MCF 10A (cell line): ENCODE measurements at places on chromosomes 13 and 19. TPM values are rescaled to one million over a fixed set of nuclear protein-coding genes. Genes with fewer than 3 reads are reported as not detected.

Gene CGB1
- not detected in 2 replicates for total RNA-seq

DNA sequence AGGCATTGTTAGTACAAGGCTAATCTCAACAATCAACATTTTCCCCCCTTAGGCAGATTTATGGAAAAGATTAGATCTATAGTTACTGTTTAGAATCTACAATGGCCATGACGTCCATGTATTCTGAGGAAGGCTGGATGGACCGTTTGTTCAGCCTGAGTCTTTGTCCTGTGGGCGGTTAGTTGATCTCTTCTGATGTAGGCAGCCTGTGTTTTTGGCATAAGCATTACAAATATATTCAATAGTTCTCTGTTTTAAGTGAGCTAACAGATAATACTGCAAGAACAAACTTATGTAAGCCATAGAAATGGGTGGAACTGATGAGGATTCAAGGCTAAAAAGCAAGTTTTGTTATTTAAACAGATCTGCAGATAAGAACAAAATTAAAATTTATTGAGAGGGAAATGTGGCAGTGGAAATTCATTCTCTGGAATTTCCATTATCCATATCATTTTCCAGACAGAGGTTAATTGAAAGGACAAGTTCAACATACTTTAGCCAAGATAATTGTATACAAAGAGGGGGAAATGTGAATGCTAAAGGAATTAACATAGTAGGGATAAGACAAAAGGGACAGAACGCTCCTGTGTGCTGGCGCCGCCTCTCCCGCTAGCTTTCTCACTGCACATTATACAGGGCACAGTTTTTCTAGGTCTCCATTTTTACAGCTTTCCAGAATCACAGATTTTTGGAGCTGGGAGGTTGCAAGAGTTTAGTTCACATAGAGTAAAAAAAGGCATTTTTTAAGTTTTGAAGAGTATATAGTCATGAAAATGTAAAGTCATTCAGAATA lies 48.6 kb downstream of the FAM124A start:
- DNase-seq = no peak

DNA sequence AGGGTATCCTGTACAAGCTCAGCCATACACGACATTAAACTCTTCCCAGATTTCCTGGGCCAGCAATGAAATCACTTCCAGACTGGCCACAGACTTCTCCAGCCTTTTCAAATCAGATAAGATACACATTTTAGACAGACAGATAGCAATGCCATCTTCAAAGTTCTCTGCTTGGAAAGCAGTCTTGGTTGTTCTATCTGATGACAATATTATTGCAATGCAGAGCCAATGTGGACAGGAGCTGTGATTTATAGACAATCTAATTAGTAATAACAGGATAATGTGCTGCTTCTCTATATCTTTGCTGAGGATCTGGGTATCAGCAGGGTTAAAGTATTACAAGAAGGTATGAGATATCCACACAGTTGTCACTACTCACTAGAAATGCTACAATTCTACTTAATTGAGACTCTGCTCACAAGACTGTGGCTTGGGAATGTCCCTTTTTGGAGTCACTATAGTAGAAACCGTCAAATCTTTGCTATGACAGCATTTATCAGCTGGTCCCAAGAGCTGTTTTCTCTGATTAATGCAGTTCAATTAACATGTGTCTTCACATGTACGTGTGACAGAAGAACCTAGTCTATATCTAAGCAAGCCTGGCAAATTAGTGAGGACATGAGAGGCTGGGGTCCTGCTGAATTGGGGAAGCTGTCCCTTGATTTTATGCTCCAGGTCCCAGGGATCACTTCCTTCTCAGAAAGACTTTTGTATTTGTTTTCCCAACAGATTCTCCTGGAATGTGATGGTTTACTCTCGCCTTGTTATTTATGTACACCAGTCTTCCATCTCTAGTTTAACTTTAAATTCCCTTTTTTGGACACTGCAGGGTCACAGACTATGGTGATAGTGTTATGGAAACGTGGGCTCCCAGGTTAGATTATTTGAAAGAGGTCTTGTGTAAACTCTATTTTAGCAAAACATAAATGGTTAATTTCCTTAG lies 68.8 kb downstream of the COL4A1 start:
- no peak for DNase-seq

Gene ZNF28
- total RNA-seq = 13.2 and 15.6 TPM in 2 replicates

DNA sequence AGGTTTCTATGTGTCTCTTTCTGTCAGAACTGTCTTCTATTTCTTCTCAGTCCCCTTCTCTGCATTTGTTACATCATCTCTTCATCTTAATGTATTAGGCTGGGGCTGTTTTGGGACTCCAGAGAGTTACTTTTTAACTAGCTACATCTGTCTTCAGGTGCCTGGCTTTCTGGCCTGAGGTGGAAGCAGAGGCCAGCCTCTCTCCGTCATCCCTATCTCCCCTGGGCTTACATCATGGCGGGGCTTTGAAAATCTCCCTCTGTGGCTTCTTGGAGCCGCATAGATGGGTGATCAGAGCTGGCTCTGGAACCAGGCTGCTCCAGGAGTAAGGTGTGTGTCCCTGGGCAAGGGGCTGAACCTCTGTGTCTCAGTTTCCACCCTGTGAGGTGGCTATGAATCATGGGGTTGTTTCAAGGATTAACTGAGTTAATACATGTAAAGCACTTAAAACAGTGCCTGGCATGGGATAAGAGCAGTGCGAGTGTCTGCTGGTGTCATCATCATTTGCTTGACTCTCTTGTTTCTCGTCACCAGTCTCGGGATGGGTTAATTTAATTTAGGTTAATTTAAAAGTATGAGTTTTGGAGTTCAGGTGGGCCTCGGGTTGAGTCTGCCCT lies 2.0 kb downstream of the EPN1 start:
- no peak for DNase-seq

- DNase-seq = no peak
Observed at GRCh38 chr19:31749231-31749630, 400.0 kb upstream of the TSHZ3 start.

Gene PRRG2
- total RNA-seq = 3.9 and 4.7 TPM in 2 replicates

DNA sequence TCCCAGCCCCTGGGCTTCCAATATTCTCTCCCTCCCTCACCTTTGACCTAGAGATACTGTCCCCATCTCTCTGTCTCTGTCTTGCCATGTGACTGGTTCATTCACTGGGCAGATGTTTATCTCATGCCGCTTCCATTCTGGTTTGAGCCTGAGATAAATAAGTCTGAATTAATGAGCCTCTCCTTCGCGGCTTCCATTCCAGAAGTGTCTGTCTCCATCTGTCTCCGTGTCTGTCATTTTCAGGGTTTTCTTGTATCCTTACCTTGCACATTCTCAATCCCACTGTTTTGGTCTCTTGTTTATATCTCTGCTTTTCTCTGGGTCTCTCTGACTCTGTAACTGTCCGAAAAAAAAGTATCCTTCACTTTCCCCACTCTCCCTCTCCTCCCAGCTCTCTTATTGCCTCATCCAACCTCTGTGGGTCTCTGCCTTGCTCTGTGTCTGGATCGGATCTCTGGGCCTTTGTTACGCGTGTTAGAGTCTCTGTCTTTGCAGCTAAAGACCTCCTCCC lies 4.3 kb downstream of the SPHK2 start:
- DNase-seq = no peak

Gene PRR19
- total RNA-seq = 0.30 and 0.64 TPM in 2 replicates

Gene CEACAM8
- not detected in 2 replicates for total RNA-seq

DNA sequence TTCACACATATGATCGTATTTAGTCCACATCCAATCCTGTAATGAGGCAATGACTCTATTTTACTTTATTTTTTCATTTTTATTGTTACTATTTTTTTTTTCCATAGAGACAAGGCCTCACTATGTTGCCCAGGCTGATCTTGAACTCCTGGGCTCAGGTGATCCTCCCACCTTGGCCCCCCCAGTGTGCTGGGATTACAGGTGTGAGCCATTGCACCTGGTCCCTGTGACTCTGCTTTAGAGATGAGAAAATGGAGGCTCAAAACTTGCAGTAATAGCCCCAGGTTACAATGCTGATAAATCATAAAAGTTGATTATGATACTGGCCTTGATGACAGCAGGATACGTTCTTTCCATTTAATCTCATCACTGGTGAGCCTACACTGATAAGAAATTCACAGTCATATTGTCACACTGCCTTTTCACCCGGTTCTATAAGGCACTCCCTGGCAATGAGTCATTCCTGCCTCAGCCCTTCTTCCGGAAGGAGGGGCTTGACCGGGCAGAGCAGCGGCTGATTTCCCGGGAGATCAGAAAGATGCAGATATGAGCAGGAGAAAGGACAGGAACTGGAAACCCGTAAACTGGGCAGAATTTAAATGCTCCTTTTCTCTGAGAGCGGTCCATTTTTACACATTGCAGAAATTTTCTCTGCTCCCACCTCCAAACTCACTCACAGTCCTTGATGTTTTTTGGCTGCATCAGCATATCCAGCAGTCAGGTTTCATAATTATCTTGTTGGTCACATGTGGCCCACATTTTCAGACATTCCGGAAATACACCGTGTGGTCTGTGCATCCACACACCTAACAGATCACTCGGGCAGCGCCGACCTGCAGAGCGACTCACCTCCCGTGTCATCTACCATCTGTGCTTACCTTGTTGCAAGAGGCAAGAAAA lies 616.4 kb downstream of the EFNB2 start:
- DNase-seq = peak; percentile 83

Gene GTPBP3
- total RNA-seq = 24.8 and 27.9 TPM in 2 replicates

DNA sequence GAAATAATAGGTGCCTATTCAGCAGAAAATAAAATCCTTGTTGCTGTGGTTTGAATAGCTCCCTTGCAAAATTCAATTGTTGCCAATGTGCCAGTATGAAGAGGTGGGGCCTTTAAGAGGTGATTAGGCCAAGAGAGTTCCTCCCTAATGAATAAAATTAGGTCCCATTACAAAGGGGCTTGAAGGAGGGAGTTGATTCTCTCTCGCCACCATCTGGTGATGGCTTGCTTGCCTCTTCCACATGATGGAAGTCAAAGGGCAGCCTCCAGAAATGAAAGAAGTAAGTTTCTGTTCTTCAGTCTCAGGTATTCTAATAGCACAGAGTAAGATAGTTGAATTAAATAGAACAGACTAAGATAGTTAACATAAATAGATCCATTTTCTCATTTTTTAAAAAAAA lies 3.0 kb upstream of the EEF1AKMT1 start:
- DNase-seq = no peak

GRCh38 chr19:45863840-45864628 lies at the start of gene FOXA3:
TSS of gene FOXA3 (plus strand) at chr19:45864326. CDS start at chr19:45864457, 131 bp downstream.
- DNase-seq = no peak

Gene ZNF550
- total RNA-seq = 14.3 and 17.6 TPM in 2 replicates

DNA sequence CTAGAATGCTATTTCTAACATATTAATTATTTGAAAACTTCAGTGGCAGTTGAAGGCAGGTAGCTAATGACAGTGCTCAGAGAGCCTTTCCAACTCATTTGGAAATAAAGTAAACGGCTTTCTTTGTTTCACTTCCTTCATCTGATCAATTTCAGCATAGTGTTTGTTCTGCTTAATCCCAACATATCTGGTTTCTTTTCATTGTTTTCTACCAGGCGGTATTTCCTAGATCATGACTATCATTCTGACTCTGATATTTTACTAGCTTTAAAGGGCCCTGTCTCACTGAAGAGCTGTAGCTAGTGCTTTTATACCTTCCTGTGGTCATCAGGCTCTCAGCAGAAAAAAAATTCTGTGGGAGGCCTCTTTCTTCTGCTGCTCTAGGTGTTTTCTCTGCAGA lies 178.6 kb downstream of the RBM26 start:
- no peak for DNase-seq

Gene LILRA1
- not detected in 2 replicates for total RNA-seq

Gene SPINT2
- 277 and 333 TPM in 2 replicates for total RNA-seq

Gene CGB5
- not detected in 2 replicates for total RNA-seq

DNA sequence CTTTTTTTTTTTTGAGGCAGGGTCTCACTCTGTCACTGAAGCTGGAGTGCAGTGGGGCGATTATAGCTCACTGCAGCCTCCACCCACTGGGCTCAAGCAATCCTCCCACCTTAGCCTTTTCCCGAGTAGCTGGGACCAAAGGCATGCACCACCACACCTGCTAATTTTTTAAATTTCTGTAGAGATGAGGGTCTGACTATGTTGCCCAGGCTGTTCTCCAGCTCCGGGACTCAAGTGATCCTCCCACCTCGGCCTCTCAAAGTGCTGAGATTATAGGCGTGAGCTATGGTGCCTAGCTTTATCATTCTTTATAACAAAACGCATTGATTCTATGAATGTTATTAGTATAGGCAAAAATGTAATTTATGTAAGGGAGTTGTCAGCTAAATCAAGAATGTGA lies 17.9 kb upstream of the LYPD3 start:
- no peak for DNase-seq

Gene PDE4C
- total RNA-seq = 0.42 and 0.54 TPM in 2 replicates

- DNase-seq = peak; percentile 36
Observed at GRCh38 chr13:102799426-102800144, 666 bp downstream of the BIVM start.

DNA sequence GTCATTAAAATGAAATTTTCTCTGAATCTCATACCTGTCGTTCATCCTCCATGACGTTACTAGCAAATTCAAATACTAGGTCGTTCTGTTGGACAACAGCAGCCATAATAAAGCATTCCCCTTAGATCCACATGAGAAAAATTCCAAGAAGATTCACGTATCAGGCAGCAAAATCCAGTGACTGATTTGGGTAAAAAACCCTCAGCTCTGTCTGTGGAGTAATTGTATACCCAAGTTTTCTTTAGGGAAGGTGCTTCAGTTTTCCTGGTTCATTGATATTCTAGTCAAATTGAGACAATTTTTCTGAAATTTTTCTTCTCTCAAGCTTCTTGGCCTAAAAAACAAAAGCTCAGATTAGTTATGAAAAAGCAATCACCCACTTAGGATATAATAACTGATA lies 37.2 kb downstream of the ELF1 start:
- no peak for DNase-seq

GRCh38 chr13:99617474-99618255 lies 116.4 kb downstream of the TM9SF2 start:
- peak; percentile 29 for DNase-seq

GRCh38 chr13:77143431-77143830 lies 116.5 kb upstream of the FBXL3 start:
- DNase-seq = peak; percentile 77

DNA sequence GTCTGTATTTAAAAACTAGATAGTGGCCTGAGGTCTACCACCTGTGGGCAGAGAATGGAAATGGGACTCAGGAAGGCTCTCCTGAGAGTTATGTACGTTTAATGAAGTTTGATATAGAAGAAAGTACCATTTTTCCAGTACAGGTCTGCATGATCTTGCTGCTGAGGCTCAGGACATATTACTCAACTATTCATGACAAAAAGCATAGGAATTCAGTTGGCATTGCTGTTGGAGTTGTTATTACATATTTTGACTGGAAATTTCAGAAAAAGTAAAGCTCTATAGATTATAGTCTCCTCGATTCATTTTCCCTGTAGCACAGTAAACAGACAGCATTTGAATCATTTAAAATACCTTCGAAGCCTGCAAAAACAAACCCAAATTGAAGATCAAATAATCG lies 469.8 kb downstream of the DCT start:
- peak; percentile 29 for DNase-seq

DNA sequence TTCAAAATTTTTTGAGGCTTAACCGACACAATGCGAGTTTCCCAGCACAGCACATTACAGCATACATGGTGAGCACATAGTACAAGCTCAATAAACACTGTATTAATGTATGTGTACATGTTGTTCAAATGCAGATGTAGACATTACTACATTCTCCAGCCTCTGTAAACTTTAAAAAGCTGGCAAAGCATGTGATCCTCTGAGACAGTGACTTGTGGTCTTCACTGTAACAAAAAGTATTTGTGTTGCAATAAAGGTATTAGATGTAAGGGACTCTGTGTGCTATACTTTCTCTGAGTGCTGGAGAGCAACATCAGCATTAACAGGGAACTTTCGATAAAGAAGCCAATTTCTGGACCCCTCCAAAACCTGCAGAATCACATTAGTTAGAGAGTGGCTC lies 46.4 kb upstream of the ZNF254 start:
- no peak for DNase-seq

GRCh38 chr13:110593430-110594130 lies 21.8 kb upstream of the NAXD start:
- peak; percentile 64 for DNase-seq
